ENCODE measurements at places on chromosomes 16 and 17.

- no peak for DNase-seq
Measured at GRCh38 chr17:40099619-40100418, 570 bp downstream of the NR1D1 start.

DNA sequence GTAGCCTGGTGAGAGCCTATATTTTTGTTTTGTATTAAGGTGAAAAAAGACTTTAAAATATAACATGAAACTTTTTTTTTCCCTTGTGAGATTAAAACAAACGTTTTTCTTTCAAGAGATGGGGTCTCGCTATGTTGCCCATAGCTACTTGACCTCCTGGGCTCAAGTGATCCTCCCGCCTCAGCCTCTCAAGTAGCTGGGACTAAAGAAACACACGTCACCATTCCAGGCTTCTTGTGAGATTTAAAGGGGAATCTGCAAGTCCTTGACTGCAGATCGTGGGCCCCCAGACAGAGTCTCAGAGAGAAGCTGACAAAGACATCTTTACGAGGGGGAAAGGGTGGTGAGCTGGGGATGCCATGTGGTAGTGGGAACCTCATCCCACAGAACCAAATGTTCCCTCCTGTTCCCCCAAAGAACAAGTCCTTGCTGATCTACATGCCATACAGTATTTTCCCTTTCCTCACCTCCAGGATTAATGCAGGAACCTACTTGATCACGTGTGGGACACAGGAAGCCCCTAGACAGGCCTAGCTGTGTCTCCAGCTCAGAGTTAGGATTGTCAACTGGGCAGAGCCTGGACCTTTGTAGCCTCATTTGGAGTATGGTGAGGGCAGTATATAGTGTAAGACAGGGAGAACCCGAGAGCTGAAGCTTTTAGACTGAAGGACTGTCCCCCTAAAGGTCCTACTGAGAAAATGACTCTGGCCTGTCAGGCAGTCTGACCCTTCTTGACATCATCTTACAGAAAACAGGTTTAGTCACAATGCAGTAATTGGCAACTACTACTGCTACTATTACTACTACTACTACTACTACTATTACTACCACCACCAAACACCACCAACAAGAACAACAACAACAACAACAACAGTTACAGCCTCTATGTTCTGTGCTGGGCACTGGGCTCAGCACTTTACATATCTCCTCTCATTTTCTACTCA lies 4.1 kb downstream of the MAP3K14 start:
- DNase-seq, result no peak

- DNase-seq, result no peak
Measured at GRCh38 chr17:78999947-79000395, 9.6 kb downstream of the CANT1 start.

- DNase-seq, result no peak
Measured at GRCh38 chr17:38892620-38893019, 22.8 kb downstream of the LASP1 start.

- no peak for DNase-seq
Measured at GRCh38 chr16:10226141-10226986, 44.1 kb upstream of the GRIN2A start.
